ENCODE measurements at places on chromosomes 2 and 18. TPM values are rescaled to one million over a fixed set of nuclear protein-coding genes. Genes with fewer than 3 reads are reported as not detected.

Gene UGT1A6
- not detected for total RNA-seq

Gene FBXO15
- not detected for total RNA-seq

Gene CCL20
- total RNA-seq, result not detected

Gene CRYGC
- total RNA-seq, result not detected

Gene MPP4
- total RNA-seq, result 0.17 TPM

Gene SGPP2
- total RNA-seq, result 0.19 TPM

Gene WDFY1
- 16.2 TPM for total RNA-seq

Gene MYOM1
- total RNA-seq, result 722 TPM

Gene ANKRD30B
- not detected for total RNA-seq

Gene AMER3
- total RNA-seq, result not detected

Gene CROCC2
- not detected for total RNA-seq

Gene TLX2
- total RNA-seq, result not detected

Gene INPP1
- total RNA-seq, result 11.9 TPM

Gene CERKL
- total RNA-seq, result not detected

Gene DHRS9
- total RNA-seq, result 0.27 TPM

Gene IL36A
- total RNA-seq, result not detected

Gene CNTNAP5
- total RNA-seq, result not detected

Gene BCL11A
- 0.56 TPM for total RNA-seq

Gene TPGS2
- 16.2 TPM for total RNA-seq

Gene FBXO48
- total RNA-seq, result 0.97 TPM

Gene PNKD
- 54.5 TPM for total RNA-seq

Gene UGGT1
- 38.0 TPM for total RNA-seq

Gene ATRAID
- total RNA-seq, result 87.1 TPM

Gene NTSR2
- 0.18 TPM for total RNA-seq

Gene NPAS2
- total RNA-seq, result 42.7 TPM

Gene ARHGAP15
- 3.1 TPM for total RNA-seq

Gene C1GALT1C1L
- total RNA-seq, result 0.23 TPM

Gene ACMSD
- total RNA-seq, result not detected

Gene FOSL2
- total RNA-seq, result 194 TPM

Gene KCNF1
- total RNA-seq, result not detected

Gene VWC2L
- not detected for total RNA-seq

Gene SMYD5
- total RNA-seq, result 17.1 TPM

Gene LYG2
- total RNA-seq, result not detected

Gene MOCOS
- 2.9 TPM for total RNA-seq

Gene HOXD10
- total RNA-seq, result not detected

Gene EFEMP1
- total RNA-seq, result 20.6 TPM

Gene BCL2
- 9.7 TPM for total RNA-seq

Gene DPP10
- total RNA-seq, result not detected

Gene PJVK
- 1.5 TPM for total RNA-seq

Gene CDH19
- 0.13 TPM for total RNA-seq

Gene KCNK3
- total RNA-seq, result 0.06 TPM

Gene PTH2R
- total RNA-seq, result not detected

Gene REEP1
- 4.1 TPM for total RNA-seq

Gene GCG
- not detected for total RNA-seq

Gene SKOR2
- total RNA-seq, result not detected

Gene SIX2
- 31.4 TPM for total RNA-seq

Gene CD302
- total RNA-seq, result 4.6 TPM

Gene ALPG
- total RNA-seq, result not detected

Gene GALNT14
- total RNA-seq, result 0.22 TPM

Gene TNFRSF11A
- 0.60 TPM for total RNA-seq

Gene SERPINB3
- not detected for total RNA-seq

Gene EDAR
- not detected for total RNA-seq

Measured in psoas muscle (tissue), 8 donors.